Urinary bladder (tissue), 4 donors: ENCODE measurements at places on chromosomes 7 and 10. TPM values are rescaled to one million over a fixed set of nuclear protein-coding genes. Genes with fewer than 3 reads are reported as not detected.

- DNase-seq = no peak
Measured at GRCh38 chr10:15797346-15797745, 63.0 kb downstream of the MINDY3 start.

GRCh38 chr10:32680803-32681557, 235.0 kb downstream of the CCDC7 start:
- no peak for DNase-seq

- DNase-seq = no peak
Measured at GRCh38 chr7:20624666-20625385, 9.4 kb downstream of the ABCB5 start.

DNA sequence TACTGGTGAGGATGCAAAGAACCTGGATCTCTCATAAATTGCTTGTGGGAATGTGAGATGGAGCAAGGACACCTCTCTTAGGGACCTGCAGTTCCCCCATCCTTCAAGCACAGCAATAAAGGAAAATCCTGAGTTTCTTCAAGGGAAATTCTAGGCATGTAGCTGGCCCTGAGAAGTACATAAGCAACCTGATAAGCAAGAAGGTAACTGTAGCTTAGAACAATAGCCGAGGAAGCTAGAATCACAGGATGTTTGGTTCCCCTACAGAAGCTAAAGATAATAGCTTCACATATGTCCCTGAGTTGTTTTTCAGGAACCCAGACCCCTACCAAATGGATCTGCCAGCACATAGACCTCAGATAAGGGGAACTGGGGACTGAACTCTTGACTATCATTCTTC, 11.6 kb upstream of the UPP1 start:
- DNase-seq = no peak

- DNase-seq = no peak
Measured at GRCh38 chr10:131142517-131143380, 168.8 kb downstream of the TCERG1L start.

- no peak for DNase-seq
Measured at GRCh38 chr10:43166880-43167497, 28.7 kb downstream of the CSGALNACT2 start.

GRCh38 chr10:80699602-80700039, 161.9 kb downstream of the SH2D4B start:
- peak; percentile 31 for DNase-seq

DNA sequence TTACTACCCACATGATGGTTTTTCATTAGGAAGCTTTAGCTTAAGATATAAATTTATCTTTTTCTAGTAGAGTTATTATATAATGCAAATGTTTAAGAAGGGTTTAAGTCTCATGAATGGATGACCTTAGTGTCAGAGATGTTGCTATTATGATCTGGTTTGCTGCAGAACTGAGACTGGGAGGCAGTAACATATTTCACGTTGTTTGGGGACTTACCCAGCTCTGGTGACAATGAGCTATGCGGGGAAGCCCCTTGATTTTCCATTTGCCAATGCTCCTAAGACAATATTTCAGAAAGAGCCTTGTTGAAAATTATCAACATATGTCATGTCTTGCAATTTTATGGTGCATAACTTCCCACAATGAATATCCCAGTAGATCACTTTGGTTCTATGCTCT, 754.6 kb downstream of the REEP3 start:
- DNase-seq = no peak

DNA sequence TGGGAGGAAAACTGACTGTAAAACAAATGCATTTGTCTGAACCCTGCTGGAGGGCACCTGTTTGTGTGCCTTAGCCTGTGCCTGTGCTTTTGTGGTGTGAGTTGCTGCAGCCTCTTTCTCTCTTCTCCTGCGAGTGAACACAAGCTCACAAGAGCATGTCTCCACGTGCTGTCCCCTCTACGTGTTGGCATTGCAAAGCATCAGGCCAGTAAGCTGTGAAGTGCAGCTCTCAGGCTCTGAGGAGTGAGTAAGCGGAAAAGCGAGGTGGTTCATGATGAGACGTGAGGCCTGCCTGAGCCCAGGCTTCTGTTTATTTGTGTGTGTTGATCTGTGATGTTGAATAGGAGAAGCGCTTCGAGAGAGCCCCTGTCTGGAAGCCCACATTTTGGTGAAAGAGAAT, 85.6 kb upstream of the PDCD4 start:
- no peak for DNase-seq

GRCh38 chr10:113823389-113823788, 30.5 kb downstream of the DCLRE1A start:
- peak; percentile 29 for DNase-seq

- no peak for DNase-seq
Measured at GRCh38 chr7:94003446-94004023, 620 bp downstream of the BET1 start.

GRCh38 chr10:120069700-120070099, 177.2 kb downstream of the SEC23IP start:
- DNase-seq = no peak

GRCh38 chr10:59079386-59080226, 96.8 kb upstream of the PHYHIPL start:
- no peak for DNase-seq

- DNase-seq = no peak
Measured at GRCh38 chr10:93999401-93999851, 5.7 kb downstream of the PLCE1 start.

DNA sequence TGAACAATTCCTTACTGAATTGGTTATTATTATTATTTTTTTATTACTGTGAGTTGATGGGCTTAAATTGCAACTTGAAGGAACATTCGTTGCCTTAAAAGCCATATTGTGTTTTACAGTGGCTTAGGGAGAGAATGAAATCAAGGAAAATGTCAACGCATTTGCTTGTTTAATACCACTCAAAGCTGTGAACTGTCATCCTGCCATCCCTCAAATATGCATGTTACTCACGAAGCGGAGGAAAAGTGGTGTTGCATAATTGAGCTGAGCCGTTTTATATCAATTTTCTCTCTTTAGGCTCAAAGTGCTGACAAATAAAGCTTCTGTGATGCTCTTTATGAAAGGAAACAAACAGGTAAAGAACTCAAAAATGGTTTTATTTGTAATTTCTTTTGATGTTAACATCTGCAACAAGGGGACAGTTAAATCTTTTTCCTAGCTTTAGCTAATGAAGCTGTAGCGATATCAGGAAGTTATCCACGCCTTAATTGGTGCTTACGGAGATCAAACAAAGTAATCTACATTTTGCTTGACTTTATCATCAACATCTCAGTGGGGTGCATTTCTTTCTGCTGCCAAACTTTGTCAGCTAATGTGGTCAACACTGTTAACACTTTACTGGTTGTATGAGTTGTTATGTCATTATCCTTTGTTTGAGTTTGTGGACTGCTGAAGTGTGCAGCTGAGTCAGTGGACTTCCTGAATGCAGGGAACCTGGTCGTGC, 33.1 kb downstream of the GLRX3 start:
- no peak for DNase-seq

DNA sequence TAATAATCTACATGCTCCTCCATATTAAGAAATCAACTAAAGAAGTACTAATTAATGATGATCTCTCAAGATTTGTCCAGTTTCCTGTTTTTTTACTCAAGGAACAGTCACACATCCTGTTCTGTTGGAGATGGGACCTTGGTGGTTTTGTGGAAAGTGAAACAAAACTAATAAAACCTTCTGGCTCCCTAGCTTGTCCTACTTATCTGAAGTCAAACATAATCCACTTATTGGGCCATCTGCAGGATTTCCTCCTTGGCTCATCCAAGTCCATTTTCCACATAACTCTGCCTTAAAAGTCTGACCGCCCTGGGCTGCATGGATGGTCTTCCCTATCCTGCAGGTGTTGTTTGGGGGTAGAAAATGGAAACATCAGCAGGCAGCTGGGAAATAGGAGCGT, 39.4 kb upstream of the TARP start:
- DNase-seq = no peak

DNA sequence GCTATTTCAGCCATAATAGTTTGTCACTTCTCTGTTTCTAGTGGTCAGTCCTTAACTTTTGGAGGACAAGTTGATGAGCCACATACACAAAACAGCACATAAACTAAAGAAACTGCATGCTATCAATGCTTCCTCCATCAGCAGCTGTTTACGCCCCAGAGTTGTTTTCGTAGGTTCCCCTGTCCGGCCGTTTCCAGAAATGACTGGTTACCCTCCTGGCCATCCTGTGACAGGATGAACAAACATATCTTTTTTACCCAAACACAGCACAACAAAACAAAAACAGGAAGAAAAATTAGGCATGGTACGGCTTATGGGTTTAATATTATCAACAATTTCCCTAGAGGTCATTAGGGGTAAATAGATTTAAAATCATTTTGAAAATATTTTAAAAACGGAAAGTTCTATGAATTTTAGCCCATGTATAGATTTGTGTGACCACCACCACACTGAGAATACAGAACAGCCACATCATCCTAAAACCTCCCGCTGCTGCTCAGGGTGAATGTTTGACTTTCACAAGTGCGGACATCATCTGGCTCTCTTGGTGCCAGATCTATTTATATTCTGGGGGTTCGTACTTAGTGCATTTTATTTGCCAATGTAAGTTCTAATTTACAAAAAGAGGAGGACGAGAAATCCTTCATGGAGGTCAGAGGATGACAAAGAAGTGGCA, 74.8 kb downstream of the HIPK2 start:
- no peak for DNase-seq

- DNase-seq = no peak
Measured at GRCh38 chr10:91206427-91206826, 14.0 kb upstream of the PCGF5 start.

- no peak for DNase-seq
Measured at GRCh38 chr10:86180861-86181260, 185.7 kb downstream of the GRID1 start.

GRCh38 chr7:86773309-86773708, 129.6 kb downstream of the GRM3 start:
- no peak for DNase-seq

DNA sequence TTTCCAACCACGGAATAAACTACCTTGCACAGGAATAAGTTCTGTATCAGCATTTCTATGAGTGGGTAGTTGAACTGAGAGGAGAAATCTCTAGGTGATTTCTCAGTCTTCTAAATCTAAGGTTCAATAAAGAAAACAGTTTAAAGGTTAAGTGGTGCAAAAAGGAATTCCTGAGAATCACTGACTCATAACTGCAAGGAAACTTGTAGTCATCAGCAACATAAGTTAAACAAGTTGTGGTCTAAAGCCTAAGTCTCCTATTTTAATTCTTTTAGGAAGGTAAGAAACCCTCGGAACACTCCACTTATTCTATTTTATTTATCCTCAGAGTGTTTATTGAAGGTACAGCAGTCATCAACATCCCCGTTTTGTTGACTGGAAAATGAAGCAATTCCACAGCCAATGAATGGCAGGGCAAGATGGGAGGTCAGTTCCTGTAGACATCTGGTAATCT, 92.4 kb upstream of the PIK3CG start:
- DNase-seq = no peak

Gene TACC2
- total RNA-seq = 21.2 TPM

Gene CRYGN
- 0.16 TPM for total RNA-seq

Gene TBRG4
- 41.6 TPM for total RNA-seq

Gene NKX1-2
- not detected for total RNA-seq

Gene CALD1
- total RNA-seq = 616 TPM

Gene SFXN4
- total RNA-seq = 16.1 TPM

Gene CUBN
- total RNA-seq = 6.1 TPM

Gene HECTD2
- total RNA-seq = 100 TPM
